ENCODE measurements at places on chromosomes 4 and X.

- DNase-seq, result no peak
Observed at GRCh38 chr4:23166919-23167318, 474.2 kb downstream of the GBA3 start.

DNA sequence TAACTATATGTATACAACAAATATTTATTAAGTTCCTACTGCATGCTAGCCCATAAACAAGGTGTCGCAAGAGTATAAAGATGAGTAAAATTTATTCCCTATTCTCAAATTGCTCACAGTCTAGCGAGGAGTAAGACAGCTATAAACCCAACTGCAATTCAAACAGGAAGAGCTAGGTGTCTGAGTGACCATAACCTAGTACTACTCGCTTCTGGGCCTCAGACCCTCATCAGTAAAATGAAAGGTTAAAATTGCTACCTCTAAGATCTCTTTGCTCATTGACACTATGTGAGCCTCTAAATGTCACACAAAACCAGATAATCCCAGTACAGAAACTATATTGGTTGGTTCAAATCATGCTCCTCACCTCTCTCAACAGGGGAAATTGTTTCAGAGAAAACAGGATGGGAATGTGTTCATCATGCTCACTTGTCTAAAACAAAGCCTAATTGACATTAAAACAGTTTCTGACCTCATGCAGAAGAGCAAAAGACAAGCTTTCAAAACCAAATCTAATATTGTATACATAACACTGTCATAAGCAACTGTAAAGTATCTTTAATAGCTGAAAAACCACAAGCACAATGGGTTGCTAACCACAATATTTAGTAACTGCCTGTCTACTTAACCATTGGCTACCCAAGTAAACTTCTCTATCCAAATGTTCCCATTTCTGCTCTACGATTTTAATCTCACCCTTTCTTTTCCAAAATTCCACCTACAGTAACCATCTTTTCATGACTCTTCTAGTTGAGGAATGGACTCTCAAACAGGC lies 264.6 kb upstream of the FMR1 start:
- peak; percentile 33 for DNase-seq

DNA sequence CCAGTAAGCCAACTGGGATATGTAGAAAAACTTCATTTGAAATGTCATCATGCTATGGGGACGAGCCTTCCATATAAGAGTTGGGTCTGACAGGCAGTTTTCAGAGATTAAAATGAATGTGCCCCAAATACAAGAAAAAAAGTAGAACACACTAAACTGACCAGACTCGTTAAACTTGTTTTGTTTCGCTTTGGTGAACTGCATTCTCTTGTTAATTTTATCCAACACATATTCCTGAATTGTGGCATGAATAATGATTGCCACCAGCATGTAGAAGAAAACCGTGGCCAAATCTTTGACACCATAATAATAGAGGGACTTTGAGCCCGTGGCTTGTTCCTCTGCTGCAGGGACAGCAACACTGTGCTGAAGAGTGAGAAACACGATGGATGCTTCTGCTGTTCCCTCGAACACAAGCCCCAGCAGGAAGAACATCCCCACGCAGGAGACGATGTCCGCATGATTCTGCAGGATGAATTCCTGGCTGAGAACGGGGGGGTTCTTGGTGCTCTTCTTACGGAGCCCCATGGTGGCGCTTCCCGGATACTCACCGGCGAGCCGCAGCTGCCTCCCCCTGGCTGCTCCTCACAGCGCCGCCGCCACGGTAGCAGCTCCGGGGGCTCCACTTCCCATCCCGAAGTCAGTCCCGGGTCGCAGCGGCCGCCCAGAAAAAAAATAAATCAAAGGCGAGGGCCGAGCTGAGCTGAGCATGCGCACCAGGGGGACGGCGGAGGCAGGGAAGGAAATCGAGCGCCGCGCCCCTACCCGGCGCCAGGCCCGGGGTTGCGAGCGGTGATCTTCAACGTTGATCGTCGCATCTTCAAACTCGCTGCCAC lies at the start of gene TRAM1L1:
Gene TRAM1L1 (minus strand): TSS at position 711 of the 836 bp plus-strand sequence. CDS start 183 bp downstream, at position 528.
- DNase-seq, result no peak

DNA sequence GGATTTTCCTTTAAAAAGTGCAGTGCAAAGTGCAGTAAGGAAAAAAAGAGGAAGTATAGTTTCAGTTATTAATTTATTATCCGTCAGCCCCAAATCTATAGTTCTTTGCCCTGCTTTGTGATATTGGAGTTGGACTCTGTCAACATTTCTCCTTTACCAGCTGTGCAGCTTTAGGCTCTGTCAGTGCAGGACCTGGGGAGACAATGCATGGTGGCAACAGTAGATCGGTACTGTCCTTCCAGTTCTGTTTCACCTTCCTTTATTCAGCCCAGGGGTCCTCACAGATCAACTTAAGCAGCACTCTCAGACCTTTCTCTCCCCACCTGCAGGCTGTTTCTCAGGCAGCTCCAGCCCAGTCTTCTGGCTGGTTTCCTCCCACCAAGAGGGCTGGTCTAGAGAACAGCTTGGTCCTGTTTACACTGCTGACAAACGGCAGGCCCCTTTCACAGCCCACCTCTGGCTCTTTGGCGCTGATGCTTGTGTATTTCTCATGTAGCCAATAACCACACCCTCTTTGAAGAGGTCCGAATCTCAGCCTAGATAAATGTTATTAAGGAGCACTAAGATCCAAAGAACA lies 71.6 kb downstream of the MCUB start:
- no peak for DNase-seq

- DNase-seq, result no peak
Observed at GRCh38 chr4:21835712-21836111, 112.9 kb downstream of the KCNIP4 start.
